Neural crest cell (in vitro differentiated cells): ENCODE measurements at places on chromosomes 3 and 15. TPM values are rescaled to one million over a fixed set of nuclear protein-coding genes. Genes with fewer than 3 reads are reported as not detected.

The ACKR4 gene
- total RNA-seq, result not detected in 2 replicates

The APBA2 gene
- 78.6 and 79.9 TPM in 2 replicates for total RNA-seq

The KCNH8 gene
- total RNA-seq, result 3.5 and 3.8 TPM in 2 replicates

The THSD4 gene
- total RNA-seq, result 1.3 and 1.4 TPM in 2 replicates

The SLC22A13 gene
- total RNA-seq, result 0.19 and 0.41 TPM in 2 replicates

The HDDC3 gene
- total RNA-seq, result 15.7 and 16.7 TPM in 2 replicates

The MITF gene
- total RNA-seq, result 2.0 and 2.7 TPM in 2 replicates

The DNASE1L3 gene
- not detected in 2 replicates for total RNA-seq

The MST1R gene
- total RNA-seq, result 1.4 and 2.6 TPM in 2 replicates

The NRG4 gene
- total RNA-seq, result not detected in 2 replicates

The GOLGA6D gene
- not detected in 2 replicates for total RNA-seq

The CIDEC gene
- not detected in 2 replicates for total RNA-seq

The UNC13C gene
- 1.3 and 1.5 TPM in 2 replicates for total RNA-seq

The HACL1 gene
- 14.0 and 16.3 TPM in 2 replicates for total RNA-seq

The REC114 gene
- not detected in 2 replicates for total RNA-seq

The COL6A6 gene
- total RNA-seq, result not detected in 2 replicates

The ZNF770 gene
- total RNA-seq, result 51.0 and 53.8 TPM in 2 replicates

The MCTP2 gene
- total RNA-seq, result 0.25 and 0.35 TPM in 2 replicates

The PARP6 gene
- 83.2 and 88.9 TPM in 2 replicates for total RNA-seq

The RAD18 gene
- 34.2 and 36.3 TPM in 2 replicates for total RNA-seq

The CHRNA7 gene
- total RNA-seq, result 6.8 and 9.5 TPM in 2 replicates

The CPA3 gene
- total RNA-seq, result not detected in 2 replicates

The IL17RE gene
- total RNA-seq, result 1.4 and 1.7 TPM in 2 replicates

The ATP13A5 gene
- total RNA-seq, result not detected in 2 replicates

The DAZL gene
- not detected in 2 replicates for total RNA-seq

The TTLL13 gene
- 0.19 TPM in 1 of 2 replicates, not detected in the other for total RNA-seq

The ACTC1 gene
- total RNA-seq, result 2.4 and 2.8 TPM in 2 replicates

The CKMT1A gene
- 4.9 and 5.3 TPM in 2 replicates for total RNA-seq

The PLA2G4D gene
- total RNA-seq, result not detected in 2 replicates

The ETFA gene
- total RNA-seq, result 109 and 119 TPM in 2 replicates

The CELSR3 gene
- 26.5 and 27.2 TPM in 2 replicates for total RNA-seq

The ROBO1 gene
- 83.5 and 88.7 TPM in 2 replicates for total RNA-seq

The TOP2B gene
- total RNA-seq, result 169 and 170 TPM in 2 replicates

The KIF15 gene
- 49.0 and 51.3 TPM in 2 replicates for total RNA-seq

The HRH1 gene
- not detected in 2 replicates for total RNA-seq

The ADCY5 gene
- 2.2 and 2.8 TPM in 2 replicates for total RNA-seq

The COL7A1 gene
- 28.4 and 28.7 TPM in 2 replicates for total RNA-seq

The CCDC13 gene
- 1.5 and 2.0 TPM in 2 replicates for total RNA-seq

The CHDH gene
- 3.0 and 4.3 TPM in 2 replicates for total RNA-seq

The TFG gene
- total RNA-seq, result 91.2 and 91.3 TPM in 2 replicates

The ZPLD1 gene
- total RNA-seq, result not detected in 2 replicates

The HESX1 gene
- 0.98 and 1.7 TPM in 2 replicates for total RNA-seq

The CAMK2N2 gene
- 4.7 and 5.6 TPM in 2 replicates for total RNA-seq

The RNF13 gene
- 26.9 and 29.9 TPM in 2 replicates for total RNA-seq

The LIPH gene
- not detected in 2 replicates for total RNA-seq

The PP2D1 gene
- total RNA-seq, result not detected in 2 replicates

The CYP1A2 gene
- not detected in 2 replicates for total RNA-seq

The AP3B2 gene
- 17.4 and 20.0 TPM in 2 replicates for total RNA-seq

The RTP4 gene
- not detected in 2 replicates for total RNA-seq

The DLL4 gene
- 1.7 and 2.0 TPM in 2 replicates for total RNA-seq

The CPEB1 gene
- 0.72 and 0.84 TPM in 2 replicates for total RNA-seq
